ENCODE measurements at places on chromosomes 11 and 22. TPM values are rescaled to one million over a fixed set of nuclear protein-coding genes. Genes with fewer than 3 reads are reported as not detected.

BEST1 gene
- 13.0 TPM for total RNA-seq

PGM2L1 gene
- 4.6 TPM for total RNA-seq

MS4A15 gene
- not detected for total RNA-seq

BTBD18 gene
- not detected for total RNA-seq

DNA sequence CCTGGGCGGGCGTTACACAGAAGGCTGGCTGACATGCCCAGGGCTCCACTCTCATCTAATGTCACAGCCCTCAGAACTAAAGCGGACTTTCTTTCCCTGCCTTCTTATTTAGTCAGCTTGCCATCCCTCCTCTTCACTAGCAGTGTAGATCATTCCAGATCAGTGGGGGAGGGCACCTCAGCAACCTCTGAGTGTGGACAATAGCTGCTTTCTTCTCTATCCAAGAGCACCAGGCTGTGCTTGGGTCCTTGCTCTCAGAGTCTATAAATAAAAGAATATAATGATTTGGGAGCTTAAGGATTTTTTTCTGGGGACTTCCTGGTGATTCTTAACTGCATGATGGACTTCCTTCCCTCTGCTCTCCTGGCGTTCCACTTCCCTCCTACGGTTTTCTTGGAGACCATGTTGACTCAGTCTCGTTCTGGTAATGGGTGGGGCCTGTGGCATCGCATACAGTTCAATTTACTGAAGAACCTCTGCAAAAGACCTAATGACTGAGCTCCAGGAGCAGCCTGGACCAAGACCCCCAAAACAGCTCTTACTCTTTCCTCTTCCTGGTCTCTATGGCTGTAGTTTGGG is 2.9 kb upstream of the HMBS start:
- H3K27me3 ChIP-seq = no peaks in the 10 kb centered on the region
- DNase-seq = no peak

- DNase-seq = no peak
- H3K27ac ChIP-seq = no peak overlapping the region
- no peaks in the 10 kb centered on the region for H3K4me1 ChIP-seq
- H3K36me3 ChIP-seq = no peaks in the 10 kb centered on the region
Measured at GRCh38 chr11:122137078-122137793, 21.2 kb upstream of the BLID start.

GRCh38 chr11:64832467-64833197 is 11.8 kb downstream of the CDC42BPG start:
- no peak overlapping the region for H3K27ac ChIP-seq
- peaks cover 4% of the 10 kb centered on the region for H3K4me1 ChIP-seq
- H3K4me3 ChIP-seq = no peak overlapping the region
- no peaks in the 10 kb centered on the region for H3K27me3 ChIP-seq

GRCh38 chr22:25680956-25681355 is 61.0 kb upstream of the MYO18B start:
- no peak for DNase-seq
- no peaks in the 10 kb centered on the region for H3K4me1 ChIP-seq
- no peak overlapping the region for H3K4me3 ChIP-seq
- H3K27ac ChIP-seq = no peak overlapping the region
- H3K36me3 ChIP-seq = no peaks in the 10 kb centered on the region

DNA sequence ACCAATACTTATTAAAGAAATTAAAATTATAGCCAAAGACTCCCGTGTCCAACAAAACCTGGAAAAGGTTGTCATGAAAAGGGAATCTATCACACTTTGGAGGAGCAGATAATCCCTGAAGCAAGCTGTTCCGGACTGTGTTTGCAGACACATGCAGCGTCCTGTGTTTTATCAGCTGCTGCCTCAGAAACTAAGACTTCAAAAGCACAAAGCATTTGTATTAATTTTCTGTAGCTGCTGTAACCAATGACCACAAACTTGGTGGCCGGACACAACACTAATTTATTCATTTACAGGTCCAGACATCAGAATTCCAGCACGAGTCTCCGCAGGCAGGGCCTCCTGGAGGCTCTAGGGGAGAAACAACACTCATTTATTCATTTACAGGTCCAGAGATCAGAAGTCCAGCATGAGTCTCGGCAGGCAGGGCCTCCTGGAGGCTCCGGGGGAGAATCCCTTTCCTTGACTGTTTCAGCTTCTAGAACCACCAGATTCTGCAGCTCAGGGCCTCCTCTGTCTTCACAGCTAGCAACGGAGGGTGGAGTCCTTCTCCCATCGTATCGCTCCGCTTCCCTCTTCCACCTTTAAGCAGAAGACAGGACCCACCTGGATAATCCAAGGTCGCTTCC is 465.3 kb downstream of the BRD1 start:
- no peak overlapping the region for H3K27ac ChIP-seq
- peaks cover 6% of the 10 kb centered on the region for H3K27me3 ChIP-seq
- peak; percentile 28 for DNase-seq

DNA sequence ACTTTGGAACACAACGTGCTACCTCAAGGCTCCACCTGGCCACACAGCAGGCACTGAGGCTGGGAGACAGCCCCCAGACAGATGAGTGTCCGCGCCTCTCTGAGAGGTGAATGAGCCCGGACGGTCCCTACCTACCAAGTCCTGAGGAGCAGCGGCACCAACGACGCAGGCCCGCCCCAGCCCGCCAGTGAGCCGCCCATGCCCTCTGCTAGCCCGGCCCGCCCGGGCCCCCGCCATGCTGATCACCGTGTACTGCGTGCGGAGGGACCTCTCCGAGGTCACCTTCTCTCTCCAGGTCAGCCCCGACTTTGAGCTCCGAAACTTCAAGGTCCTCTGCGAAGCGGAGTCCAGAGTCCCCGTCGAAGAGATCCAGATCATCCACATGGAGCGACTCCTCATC is at the start of gene DDI1:
TSS of gene DDI1 (plus strand) at position 53 of the 400 bp plus-strand sequence. CDS start at position 236, 183 bp downstream.
- no peaks in the 10 kb centered on the region for H3K36me3 ChIP-seq
- no peak for DNase-seq
- H3K27ac ChIP-seq = no peak within 1 kb of the TSS

DNA sequence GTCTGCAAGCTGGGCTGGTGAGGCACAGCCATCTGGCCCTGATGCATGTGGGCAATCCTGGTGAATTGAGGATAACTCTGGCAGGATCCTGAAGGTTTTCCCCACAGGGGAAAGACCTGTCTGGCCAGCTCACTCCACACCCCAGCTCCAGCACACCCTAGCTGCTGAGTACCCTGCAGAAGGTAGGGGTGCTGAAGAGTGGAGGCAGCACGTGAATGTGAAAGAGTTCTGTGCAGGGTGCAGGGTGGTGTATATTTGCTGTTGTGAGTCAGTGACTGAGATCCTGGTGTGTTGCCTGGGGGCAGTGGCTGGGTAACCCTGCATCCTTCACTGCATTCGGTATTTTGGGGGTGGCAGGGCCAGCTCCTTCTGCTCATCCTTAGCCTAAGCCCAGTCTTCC is 22.4 kb downstream of the DGAT2 start:
- no peak overlapping the region for H3K27ac ChIP-seq
- no peaks in the 10 kb centered on the region for H3K27me3 ChIP-seq
- DNase-seq = peak; percentile 40
- no peak overlapping the region for H3K4me3 ChIP-seq
- no peaks in the 10 kb centered on the region for H3K4me1 ChIP-seq
- H3K36me3 ChIP-seq = no peaks in the 10 kb centered on the region

DNA sequence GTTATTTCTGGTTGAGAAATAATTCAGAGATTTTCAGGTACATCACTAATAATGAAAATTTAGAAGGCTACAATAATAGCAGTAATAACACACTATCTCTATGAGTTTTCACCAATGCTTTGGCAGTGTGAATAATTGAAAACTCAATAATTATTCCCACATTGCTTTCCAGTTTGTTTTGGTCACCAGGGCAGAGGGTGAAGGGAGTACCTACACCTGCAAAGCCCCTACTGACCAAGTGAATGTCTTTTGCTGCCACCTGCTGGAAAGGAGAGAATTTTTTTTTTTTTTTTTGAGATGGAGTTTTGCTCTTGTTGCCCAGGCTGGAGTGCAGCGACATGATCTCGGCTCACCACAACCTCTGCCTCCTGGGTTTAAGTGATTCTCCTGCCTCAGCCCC is 3.2 kb downstream of the NELL1 start:
- DNase-seq = no peak
- H3K27me3 ChIP-seq = peaks cover 34% of the 10 kb centered on the region
- H3K36me3 ChIP-seq = no peaks in the 10 kb centered on the region
- no peak overlapping the region for H3K27ac ChIP-seq
- no peaks in the 10 kb centered on the region for H3K4me1 ChIP-seq

GRCh38 chr11:44816761-44817160 is 90.0 kb downstream of the TSPAN18 start:
- DNase-seq = peak; percentile 37
- H3K4me3 ChIP-seq = no peak overlapping the region
- H3K27ac ChIP-seq = peak overlapping the region; percentile 74
- H3K36me3 ChIP-seq = no peaks in the 10 kb centered on the region
- H3K4me1 ChIP-seq = peaks cover 16% of the 10 kb centered on the region
- H3K27me3 ChIP-seq = no peaks in the 10 kb centered on the region

- no peak overlapping the region for H3K27ac ChIP-seq
- no peak for DNase-seq
- no peaks in the 10 kb centered on the region for H3K27me3 ChIP-seq
- H3K4me3 ChIP-seq = no peak overlapping the region
- H3K36me3 ChIP-seq = no peaks in the 10 kb centered on the region
- H3K4me1 ChIP-seq = no peaks in the 10 kb centered on the region
Measured at GRCh38 chr11:30110691-30111090, 93.9 kb upstream of the KCNA4 start.

GRCh38 chr22:40857309-40857855 is 434 bp downstream of the XPNPEP3 start:
- H3K27me3 ChIP-seq = no peaks in the 10 kb centered on the region
- DNase-seq = no peak

GRCh38 chr11:47915374-47915773 is 65.0 kb upstream of the PTPRJ start:
- H3K4me1 ChIP-seq = peaks cover 72% of the 10 kb centered on the region
- H3K27ac ChIP-seq = peak overlapping the region; percentile 72
- H3K36me3 ChIP-seq = no peaks in the 10 kb centered on the region

DNA sequence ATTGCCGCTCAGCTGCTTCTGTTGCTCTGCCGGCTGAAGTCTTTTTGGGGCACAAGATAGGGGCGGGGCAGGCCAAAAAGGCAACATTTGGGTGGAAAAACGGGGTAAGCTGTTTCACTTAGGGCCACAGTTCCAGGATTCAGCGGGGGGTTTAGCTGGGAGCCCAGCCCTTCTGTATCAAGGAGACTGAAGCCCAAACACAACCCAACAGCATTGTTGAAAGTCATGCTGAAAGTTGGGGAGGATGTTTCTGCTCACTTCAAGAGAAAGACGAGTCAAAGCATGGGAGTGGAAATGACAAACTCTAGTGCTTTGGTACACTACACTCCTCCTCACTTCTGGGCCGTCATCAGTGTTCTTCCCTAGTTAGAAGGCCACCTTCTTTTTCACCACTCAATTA is 56.1 kb upstream of the GNAZ start:
- H3K4me3 ChIP-seq = no peak overlapping the region
- H3K27me3 ChIP-seq = no peaks in the 10 kb centered on the region
- no peak for DNase-seq
- no peaks in the 10 kb centered on the region for H3K4me1 ChIP-seq
- H3K27ac ChIP-seq = no peak overlapping the region

DNA sequence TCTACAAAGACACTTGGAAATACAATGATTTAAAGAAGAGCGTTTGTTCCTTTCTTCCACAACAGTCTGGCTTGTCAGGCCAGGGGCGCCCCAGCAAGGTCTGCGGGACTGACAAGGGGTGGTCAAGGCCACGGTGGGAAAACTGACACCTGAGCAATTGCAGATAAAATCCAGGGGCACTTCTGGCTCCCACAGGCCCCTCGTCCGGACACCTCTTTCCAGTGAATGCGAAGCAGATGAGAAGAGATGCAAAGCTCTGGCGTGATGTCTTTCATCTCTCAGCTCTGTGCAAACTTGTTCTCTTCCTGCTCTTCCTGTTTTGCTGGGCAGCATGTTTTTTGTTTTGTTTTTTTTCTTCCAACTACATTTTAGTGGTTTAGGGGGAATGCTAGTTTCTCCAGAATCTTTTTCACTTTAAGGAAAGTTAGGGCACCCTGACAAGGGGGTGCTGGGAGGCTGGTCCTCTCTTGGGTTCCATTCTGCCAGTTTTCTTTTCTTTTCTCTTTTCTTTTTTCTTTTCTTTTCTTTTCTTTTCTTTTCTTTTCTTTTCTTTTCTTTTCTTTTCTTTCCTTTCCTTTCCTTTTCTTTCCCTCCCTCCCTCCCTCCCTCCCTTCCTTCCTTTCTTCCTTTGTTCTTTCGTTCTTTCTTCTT is 11.1 kb upstream of the CBX6 start:
- no peaks in the 10 kb centered on the region for H3K36me3 ChIP-seq
- H3K27ac ChIP-seq = peak overlapping the region; percentile 68
- DNase-seq = no peak
- H3K4me3 ChIP-seq = no peak overlapping the region
- H3K4me1 ChIP-seq = no peaks in the 10 kb centered on the region
- no peaks in the 10 kb centered on the region for H3K27me3 ChIP-seq

DNA sequence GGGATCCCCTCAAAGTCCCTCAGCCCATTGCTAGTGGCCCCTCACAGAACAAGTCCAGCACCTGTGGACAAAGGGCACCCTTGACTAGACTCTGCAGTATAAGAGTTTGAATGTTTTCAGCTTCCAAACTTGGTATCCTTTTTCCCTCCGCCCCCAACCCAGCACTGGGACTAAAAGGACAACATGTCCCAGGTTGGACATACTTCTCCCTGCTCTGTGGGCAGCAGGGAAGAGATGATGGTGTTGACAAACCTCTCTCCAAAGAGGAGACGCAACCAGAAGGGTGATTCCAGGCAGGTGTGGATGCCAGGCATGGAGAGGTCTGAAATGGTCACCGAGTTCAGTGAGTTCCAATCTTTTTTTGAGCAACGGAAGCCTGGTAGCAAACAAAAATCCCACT is 4.5 kb upstream of the MYOD1 start:
- peaks cover 15% of the 10 kb centered on the region for H3K27me3 ChIP-seq
- no peak overlapping the region for H3K4me3 ChIP-seq
- no peaks in the 10 kb centered on the region for H3K4me1 ChIP-seq

GRCh38 chr11:88324562-88325345 is 12.8 kb downstream of the CTSC start:
- H3K27me3 ChIP-seq = no peaks in the 10 kb centered on the region
- H3K4me1 ChIP-seq = peaks cover 6% of the 10 kb centered on the region
- peaks cover 56% of the 10 kb centered on the region for H3K36me3 ChIP-seq
- DNase-seq = no peak
- no peak overlapping the region for H3K27ac ChIP-seq
- H3K4me3 ChIP-seq = no peak overlapping the region

- H3K27ac ChIP-seq = no peak overlapping the region
- no peaks in the 10 kb centered on the region for H3K27me3 ChIP-seq
- peaks cover 4% of the 10 kb centered on the region for H3K4me1 ChIP-seq
- no peak for DNase-seq
Measured at GRCh38 chr11:74611369-74611861, 19.0 kb downstream of the POLD3 start.

DNA sequence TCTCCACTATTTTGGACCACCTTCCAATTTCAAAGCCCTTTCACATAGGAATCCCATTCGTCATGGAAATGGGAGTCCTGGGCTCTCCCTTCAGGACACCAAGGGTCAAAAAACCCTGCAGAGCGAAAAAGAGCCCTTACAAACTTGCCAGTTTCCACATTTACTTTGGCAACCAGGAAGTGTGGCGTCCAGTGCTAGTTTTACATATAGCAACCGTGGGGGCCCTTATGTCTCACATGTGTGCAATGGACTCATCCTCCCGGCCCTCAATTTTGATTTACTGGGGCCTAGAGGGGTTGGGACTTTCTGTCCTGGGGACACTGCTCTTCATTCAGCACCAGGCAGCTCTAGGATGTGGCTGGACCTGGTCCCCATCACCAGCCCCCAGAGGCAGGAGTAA is 33.7 kb downstream of the DAGLA start:
- H3K27ac ChIP-seq = no peak overlapping the region
- H3K27me3 ChIP-seq = no peaks in the 10 kb centered on the region
- no peaks in the 10 kb centered on the region for H3K4me1 ChIP-seq
- H3K4me3 ChIP-seq = no peak overlapping the region
- H3K36me3 ChIP-seq = no peaks in the 10 kb centered on the region

All from spleen (tissue), 13 donors.